Stimulated activated CD4-positive, alpha-beta T cell treated with anti-CD3 and anti-CD28 coated beads, Interleukin-2, amount 100 ng/mL, for 48 hours (primary cell): ENCODE measurements at places on chromosomes 7 and 10.

DNA sequence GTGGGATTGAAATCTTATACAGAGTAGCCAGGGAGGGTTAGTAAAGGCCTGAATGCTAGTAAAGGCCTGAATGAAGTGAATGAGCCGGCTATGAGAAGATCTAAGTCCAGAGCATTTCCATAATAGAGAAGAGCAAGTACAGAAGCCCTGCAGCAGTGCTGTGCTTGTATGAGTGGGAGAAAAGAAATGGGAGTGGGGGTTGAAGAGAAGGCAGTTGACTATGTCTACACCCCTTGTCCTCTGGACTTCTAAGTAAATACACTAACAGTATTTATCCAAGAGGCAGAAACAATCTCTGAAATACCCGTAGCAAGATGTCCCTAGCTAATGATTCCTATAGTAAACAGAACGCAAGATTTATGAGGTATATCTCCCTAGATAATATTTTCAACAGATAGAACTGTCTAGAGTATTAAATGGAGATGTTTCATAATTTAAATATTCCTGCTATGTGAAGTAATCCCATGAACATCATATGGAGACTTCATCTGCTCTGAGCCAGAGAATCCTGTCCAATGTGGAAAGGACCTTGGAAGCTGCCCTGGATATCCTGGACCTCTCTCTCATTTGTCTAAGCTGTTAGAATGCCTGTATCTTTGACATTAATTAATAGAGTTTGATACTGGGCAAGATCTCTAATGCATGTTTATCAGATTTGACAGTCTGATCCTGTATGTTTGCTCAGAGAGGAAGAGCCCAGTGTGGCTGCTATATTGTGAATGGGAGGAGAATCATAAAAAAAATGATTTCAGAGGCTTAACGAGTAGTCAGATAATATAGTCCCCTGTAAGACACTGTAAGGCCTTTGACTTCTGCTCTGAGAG lies 171.6 kb downstream of the LRRN3 start:
- DNase-seq = no peak

GRCh38 chr7:66505531-66506451 lies 122.9 kb upstream of the KCTD7 start:
- peak; percentile 18 for DNase-seq

DNA sequence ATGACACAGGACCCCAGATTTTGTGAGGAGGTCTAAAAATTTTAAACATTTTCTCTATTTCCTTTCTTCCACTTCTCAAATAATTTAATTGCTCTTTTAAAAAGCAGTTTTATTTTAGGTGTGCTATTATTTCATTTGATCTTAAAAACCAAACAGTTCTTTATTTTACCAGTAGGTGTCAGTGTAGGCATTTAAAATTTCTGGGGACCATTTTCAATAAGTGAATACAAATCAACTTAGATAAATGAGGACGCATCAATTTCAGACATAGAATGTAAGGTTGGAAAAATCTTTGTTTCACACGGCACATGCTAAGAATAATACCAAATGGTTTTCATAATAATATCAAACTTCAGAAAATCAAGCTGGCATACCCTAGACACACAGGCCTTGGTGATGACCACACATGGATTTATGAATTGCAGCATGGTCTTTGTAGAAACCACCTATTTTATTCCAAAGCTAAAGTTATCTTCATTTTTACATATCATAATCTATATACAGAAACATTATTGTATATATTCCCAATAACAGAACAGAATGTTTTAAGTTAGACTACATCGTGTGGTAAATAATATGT lies 127.6 kb upstream of the SLC26A5 start:
- DNase-seq = no peak

DNA sequence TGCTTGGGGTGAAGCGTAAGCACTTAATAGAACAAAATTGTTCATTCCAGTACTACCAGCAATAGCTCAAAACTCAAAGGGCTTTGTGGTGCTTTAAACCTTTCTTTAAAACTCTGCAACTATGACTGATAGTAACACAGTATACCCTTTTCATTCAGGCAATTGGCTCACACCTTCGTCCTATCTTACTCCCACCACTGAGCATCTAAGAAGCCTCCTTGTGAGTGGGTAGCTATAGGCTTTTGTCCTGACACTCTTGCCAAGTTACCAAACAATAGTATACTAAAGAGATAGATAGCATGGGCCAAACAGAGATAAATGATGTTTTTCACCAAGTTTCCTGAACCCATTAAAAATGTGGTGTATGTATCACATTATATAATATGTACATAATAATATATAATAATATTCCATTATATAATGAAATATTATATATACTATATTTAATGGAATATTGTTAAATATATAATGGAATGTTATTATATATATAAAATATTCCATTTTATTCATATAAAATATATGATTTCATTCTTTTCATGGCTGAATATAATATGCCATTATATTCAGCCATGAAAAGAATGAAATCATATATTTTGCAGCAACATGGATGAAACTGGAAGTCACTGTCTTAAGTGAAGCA lies 96.2 kb downstream of the TES start:
- DNase-seq = no peak

- DNase-seq = no peak
These were observed 1038.7 kb downstream of the SORCS3 start for GRCh38 chr10:105679781-105680180.

GRCh38 chr7:143203386-143203785 lies 18.5 kb upstream of the TAS2R40 start:
- no peak for DNase-seq

DNA sequence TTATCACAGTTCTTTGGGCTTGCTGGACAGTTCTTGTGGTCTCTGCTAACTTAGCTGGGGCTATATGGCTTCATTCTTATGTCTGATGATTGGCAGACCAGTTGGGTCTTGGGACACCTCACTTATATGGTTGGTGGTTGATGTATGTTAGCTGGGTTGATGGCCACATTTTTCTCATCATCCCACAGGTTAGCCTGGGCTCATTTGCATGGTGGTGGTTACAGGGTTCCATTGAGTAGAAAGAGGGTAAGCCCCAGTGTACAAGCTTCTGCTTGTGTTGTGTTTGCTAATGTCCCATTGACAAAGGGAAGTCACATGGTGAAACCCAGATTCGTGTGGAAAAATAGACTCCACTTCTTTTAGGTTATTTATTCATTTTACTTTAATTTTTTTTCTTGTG lies 40.6 kb downstream of the TMEM60 start:
- DNase-seq = peak; percentile 3

- no peak for DNase-seq
These were observed 247.7 kb downstream of the MAD1L1 start for GRCh38 chr7:1985042-1985441.

DNA sequence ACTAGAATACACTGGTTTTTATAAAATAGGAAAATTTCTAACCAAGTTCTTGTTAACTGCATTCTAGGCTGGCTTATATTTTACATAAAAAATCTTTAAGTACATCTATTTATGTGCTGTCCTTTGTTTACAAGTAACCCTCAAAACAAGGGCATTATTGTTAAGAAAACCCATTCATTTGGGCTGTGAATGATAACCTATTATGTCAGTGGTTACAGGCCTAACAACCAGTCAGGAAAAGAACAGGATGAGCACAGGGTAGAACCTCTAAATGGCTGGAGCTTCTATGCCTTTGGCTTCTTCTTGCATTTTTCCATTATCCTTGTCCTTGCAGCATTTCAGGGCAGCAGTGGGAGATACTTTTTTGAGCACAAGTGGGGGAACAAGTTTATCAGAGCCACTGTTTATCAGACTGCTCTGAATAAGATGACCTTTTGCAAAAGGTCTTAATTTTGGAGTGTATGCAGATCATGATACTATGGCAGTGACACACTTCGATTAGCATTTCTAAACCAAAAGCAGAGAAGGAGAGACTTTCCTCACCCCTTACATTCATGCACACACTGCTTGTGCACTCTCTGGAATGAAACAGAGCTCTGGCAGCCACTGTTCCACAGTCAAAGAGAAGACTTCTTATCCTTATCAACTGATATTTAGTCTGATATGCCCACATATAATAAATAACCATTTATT lies 10.9 kb downstream of the GPR37 start:
- DNase-seq = no peak

DNA sequence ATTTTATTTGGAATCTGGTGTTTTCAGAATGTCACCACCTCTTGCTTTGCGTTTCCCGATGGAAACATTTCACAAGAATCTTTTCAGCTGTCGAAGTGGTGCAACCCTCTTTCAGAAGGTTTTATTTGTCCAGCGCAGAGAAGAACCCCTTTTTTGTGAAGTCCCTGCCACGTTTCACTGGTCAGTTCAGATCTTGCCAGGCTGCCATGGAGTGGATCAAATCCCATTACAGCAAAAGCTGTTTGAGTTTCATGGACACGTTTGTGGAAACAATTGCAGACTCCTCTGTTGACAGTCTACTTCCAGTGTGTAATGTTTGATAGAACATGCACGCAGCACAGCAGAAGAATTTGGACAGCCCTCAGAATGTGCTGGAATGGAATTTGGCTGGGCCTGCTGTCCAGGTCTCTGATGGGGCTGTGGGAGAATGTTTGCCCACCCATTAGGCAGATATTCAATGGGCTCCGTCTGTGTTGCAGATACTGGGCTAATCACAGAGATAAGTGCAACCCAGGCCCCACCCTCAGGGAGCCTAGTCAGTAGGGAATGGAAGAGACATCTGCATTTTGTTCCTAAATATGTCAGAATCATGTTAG lies 143.2 kb downstream of the GRK5 start:
- no peak for DNase-seq

DNA sequence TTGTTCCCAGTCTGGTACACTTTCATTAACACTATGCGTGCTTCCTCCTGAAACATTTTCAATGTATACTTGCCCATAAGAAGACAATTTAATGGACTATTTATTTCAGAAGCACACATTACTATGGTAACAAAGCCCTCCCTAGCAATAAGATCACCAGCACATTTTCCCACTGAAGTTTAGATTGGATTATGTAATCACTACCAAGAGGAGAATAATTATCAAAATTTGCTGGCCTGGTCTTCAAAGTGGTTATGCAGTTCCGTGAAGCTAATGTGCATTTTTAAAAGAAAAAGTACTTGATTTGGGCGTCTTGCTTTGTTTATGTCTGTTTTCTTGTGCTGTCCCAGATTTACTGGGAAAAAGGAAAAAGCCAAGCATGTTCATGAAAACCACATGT lies 61.9 kb downstream of the AP3M1 start:
- DNase-seq = no peak

DNA sequence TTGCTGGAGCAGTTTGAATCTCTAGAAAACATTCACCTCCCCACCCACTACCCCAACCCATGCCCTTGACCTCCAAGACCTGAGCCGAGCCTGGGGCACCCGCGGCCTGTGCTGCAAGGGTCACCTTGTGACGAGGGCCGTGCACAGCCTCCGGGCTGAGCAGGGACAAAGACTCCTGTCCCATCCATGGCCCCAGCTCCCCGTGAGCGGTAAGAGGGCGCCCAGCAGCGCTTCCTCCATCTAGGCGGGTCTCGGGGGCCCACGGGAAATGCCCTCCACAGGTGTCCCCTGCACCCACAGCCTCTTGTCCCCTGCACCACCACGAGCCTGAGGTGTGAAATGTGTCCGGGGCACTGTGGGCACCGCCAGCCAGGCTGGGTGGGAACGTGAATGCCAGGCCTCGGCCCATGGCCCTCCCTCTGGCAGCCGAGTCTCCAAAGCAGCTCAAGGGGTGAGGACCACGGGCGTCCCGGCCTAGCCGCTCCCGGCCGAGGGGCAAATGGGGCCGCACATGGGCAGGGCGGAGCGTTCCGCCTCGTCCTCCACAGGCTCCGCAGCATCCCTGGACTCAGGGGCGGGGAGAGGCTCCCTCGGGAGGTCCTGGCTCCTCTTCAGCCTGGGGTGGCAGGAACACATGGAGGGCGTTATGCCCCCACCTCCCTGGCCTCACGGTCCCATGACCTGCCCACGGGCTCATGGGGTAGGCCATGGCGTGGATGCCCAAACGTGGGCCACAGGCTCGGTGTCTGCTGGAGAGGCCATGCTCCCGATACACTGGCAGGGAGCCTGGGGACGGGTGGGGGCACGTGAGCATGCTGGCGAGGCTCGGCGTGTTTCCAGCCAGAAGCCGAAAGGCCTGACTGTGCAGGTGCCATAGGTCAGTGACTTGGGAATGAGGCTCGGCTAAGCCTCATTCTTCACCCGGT lies 21.1 kb downstream of the DPYSL4 start:
- no peak for DNase-seq

DNA sequence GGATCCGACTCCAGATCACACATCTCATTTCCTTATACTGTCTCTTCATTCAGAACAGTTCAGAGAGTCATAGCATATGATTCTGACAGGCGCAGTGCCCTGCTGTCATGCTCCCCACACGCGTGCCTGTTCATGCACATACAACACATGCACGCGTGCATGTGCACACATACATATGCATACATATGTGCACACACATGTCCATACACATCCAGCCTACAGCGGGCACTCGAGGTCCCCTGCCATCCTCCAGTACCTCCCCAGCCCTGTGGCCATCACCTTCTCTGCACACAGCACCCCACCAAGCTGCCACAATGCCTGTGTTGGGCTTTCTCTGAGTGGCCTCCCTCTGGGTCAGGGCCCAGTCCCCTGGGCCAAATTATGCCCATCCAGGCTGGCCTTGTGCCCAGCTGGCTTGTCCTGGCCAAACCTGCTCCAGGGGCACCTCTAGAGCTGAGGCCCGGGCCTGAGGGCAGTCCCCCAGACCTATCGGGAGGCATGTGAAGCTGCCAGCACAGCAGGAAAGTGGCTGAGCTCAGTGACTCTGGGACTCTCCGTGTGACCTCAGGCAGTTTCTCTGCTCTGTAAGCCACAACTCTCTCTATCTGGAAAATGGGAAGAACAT lies 49.4 kb upstream of the RET start:
- DNase-seq = no peak

DNA sequence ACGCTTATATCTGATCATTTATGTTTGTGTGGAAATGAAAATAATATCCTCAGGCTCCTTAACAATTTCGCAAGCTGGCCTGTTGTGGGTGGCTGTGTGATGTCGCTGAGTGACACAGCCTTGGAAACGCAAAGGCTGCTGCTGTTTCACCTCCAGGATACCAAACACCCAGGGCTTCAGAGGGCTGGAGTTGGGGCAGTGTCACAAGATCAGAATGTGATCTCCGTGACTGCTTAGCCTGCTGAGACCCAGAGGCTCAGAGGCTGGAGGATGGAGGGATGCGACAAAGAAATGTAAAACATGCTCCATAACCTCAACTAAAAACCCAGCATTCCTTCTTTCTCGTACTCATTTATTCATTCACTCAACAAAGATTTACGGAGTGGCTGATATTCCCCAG lies 37.2 kb upstream of the BMPER start:
- no peak for DNase-seq

GRCh38 chr7:39673868-39674267 lies 50.5 kb downstream of the RALA start:
- no peak for DNase-seq

- DNase-seq = no peak
These were observed 56.4 kb downstream of the TLL2 start for GRCh38 chr10:96457341-96457740.

DNA sequence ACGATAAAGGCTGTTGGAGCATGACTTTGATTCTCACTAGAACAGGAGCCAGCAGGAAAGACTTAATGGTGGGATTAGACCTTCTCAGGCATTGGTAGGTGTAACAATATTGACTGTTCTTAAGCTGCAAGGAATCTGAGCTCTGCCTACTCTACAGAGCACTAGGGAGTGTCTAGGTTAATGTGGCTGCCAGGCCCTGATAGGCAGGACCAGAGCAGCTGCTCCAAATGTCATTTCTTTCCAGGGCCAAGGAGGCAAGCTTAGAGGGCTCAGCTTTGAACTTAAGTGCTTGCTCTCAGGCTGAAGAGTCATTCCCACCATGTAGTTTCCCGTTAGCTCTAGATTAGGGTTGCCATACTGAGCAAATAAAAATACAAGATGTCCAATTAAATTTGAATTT lies 96.8 kb downstream of the RAB18 start:
- no peak for DNase-seq
